ENCODE measurements at places on chromosomes 5 and 9.

- no peak for DNase-seq
Observed at GRCh38 chr9:15842051-15842450, 289.2 kb downstream of the CCDC171 start.

DNA sequence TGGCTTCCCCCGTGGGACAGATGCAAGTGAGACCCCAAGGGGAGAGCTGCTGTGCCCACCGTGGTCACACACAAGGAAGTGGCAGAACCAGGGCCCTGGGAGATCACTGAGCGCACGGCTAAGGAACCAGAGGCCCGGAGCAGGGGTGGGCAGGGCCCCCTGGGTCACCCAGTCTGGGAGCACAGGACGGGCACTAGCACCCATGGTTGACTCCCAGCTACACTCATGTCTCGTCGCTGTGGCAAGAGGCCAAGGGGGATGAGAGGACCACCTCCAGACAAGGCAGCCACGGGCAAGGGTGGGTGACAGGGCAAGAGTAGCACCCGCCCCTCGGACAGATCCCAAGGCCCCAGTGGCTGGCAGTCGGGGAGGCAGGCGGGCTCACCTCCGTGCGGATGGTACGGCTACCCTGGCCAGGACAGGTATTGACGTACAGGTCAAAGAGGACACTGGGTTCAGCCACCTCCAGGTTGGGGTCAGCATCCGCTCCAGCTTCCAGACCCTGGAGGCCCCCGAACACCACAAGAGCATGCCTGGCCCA is 5.1 kb downstream of the ENDOG start:
- no peak for DNase-seq

DNA sequence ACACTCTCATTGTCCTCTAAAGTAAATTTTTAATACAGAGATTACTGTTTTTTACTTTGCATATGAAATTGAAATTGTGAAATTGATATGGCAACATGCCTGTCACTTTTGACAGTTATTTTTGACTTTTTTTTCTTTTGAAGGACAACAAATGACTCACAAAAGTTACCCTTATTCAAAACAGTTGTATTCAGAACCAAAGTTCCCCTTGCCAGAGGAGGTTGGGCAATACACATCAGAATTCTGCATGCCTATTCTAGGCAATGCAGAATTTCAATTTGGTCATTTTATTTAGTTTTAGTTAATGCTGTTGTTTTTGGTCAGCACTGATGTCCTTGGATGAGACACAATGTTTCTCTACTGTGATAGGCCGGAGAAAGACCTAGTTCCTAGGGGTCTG is 299.1 kb upstream of the PRR16 start:
- DNase-seq, result no peak

GRCh38 chr5:111537141-111538024 is 25.0 kb upstream of the STARD4 start:
- DNase-seq, result no peak

GRCh38 chr5:82338771-82339373 is 60.7 kb upstream of the RPS23 start:
- no peak for DNase-seq

DNA sequence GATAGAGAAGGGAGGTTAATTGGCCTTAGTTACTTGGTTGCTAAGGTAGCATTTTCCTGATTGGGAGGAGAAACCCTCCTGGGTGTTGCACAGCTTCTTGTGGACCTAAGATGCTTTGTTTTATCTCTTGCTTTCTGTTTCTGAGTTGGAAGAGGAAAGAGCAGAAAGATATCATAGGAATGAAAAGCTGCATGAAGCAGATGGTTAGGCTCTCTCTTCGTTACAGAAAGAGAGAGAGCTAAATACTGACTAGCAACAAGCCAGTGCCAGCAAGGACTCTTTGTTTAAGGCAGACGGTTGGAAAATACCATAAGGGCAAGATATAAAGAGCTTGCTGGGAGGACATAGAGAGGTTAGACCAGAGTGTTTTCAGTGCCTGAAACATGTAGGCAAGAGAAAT is 103.1 kb downstream of the ATG10 start:
- DNase-seq, result no peak

GRCh38 chr5:129094924-129095899 is 663 bp downstream of the ISOC1 start:
- peak; percentile 15 for DNase-seq

DNA sequence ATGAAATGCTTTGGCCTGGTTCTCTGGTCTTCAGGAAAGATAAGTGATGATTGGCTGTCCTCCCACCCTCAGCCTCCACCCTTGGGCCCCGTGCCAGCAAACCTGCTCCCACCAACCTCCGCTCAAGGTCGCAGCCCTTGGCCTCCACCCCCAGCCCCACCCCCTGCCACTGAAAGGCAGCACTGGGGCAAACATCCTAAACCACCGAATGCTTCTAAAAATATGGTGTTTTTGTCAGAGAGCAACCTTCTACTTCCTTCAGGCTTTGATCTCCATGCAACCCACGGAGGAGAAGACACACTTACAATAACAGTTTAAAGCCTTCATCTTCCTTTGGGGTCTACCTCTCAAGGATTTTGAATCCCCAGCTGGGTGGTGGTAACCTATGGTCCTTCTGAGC is 24.0 kb upstream of the TCF7 start:
- no peak for DNase-seq

GRCh38 chr9:136328622-136329041 is 1.3 kb downstream of the GPSM1 start:
- no peak for DNase-seq

- no peak for DNase-seq
Observed at GRCh38 chr9:129860653-129861446, 25.6 kb downstream of the USP20 start.

GRCh38 chr9:79264041-79264440 is 307.7 kb upstream of the TLE4 start:
- no peak for DNase-seq

GRCh38 chr9:121662359-121662758 is 10.9 kb downstream of the DAB2IP start:
- DNase-seq, result peak; percentile 73

DNA sequence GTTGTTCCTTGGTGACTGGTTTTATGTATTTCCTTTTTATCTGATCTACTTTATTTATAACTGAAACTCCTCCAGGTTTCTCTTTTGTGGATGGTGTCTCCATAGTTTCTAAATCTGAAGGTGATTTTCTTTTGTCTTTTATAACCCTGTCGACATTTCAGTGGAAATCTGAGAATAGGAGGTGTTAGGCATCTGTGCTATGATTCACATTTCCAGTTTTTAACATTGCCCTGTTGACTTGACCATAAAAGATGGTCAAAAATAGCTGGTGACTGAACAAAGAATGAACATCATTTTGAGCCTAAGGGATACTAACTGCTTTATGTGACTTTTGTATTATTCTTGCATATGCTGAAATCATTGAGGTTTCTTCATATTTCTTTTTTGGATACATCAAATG is 190.5 kb downstream of the PCSK1 start:
- no peak for DNase-seq

DNA sequence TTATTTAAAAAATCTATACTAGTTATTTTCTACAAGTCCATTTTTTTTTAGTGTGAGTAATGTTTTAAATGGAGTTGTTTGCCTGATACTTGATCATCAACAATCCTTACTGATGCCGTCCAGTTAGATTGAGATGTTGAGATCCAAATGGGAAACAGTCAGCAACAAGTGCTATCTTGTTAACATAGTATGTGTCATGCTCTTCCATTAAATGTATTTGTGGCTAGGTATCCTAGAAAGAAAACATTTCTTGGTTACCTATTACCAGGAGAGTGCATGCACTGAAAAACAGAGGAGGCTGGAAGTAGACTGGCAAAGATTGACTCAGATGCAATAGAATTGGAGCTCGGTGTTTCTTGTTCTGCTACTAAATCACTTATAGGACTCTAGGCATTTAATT is 123.4 kb upstream of the MAN2A1 start:
- DNase-seq, result no peak

- DNase-seq, result no peak
Observed at GRCh38 chr5:169307646-169308045, 6.7 kb upstream of the SLIT3 start.

- no peak for DNase-seq
Observed at GRCh38 chr5:125134216-125135081, 388.0 kb upstream of the ZNF608 start.

DNA sequence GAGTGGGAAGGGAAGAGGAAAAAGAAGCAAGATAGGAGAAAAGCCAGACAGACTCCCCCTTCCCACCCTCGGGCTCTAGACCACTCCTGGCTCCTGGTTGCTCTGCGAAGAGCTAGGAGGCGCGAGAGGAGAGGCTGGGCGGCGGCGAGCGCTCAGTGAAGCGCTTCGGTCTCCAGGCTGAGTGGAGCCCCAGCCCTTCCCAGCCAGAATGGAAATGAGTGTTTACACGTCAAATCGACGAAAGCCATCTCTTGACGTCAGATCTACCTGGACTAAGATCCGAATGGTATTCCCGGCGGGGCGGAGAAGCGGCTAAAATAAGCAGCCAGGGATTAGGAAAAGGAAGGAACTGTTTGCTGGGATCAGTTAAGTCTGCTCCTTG is at the start of gene PCSK1:
PCSK1 (minus strand) TSS at position 183 of the 382 bp plus-strand sequence. CDS start 206 bp downstream, outside the sequence.
- DNase-seq, result peak; percentile 41

DNA sequence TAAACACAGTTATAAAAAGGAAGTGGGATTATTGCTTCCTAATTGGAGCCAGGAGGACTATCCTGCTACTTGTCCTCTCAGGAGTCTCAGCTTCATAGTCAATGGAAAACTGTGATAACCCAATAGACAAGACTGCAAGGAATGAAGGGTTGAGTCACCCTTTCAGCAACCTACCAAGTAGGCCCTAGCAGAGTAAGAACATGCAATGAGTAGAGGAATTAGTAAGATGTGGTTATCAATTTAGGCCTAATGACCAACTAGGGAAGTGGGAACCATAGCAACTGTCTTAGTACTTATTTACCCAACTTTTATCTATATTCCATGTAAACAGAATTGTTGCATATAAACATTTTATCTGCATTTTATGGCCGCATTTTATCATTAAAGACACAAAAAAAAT is 310.1 kb downstream of the RFX3 start:
- no peak for DNase-seq

- no peak for DNase-seq
Observed at GRCh38 chr9:78262655-78263054, 26.8 kb downstream of the CEP78 start.

GRCh38 chr5:179227229-179227579 is 118.1 kb downstream of the ADAMTS2 start:
- no peak for DNase-seq

- DNase-seq, result peak; percentile 19
Observed at GRCh38 chr9:32264170-32264864, 120.1 kb upstream of the ACO1 start.
